ENCODE measurements at places on chromosomes 7 and 10. TPM values are rescaled to one million over a fixed set of nuclear protein-coding genes. Genes with fewer than 3 reads are reported as not detected.

DNA sequence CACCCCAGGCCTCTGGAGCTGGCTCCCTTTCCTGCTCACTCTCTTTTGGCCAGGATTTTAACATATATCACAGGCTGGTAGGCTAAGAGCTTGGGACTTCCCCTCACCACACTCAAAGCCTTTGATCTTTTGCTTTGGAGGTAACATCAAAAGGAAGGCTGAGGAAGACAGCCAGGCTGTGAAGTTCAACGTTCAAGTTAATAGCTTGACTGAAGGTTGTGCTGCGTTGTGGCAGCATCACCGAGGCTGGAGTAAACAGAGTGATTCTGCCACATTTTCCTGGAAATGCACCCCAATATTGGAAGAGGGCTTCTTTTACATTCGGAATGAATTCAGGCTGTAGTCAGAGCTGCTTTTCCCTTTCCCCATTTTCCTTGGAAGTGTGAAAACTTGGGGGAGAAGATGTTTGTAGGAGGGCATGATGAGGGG is 57.3 kb downstream of the TCF7L2 start:
- DNase-seq: no peak

COL26A1 gene
- total RNA-seq: not detected

COL28A1 gene
- not detected for total RNA-seq

- DNase-seq: no peak
These were observed 25.8 kb downstream of the ASZ1 start for GRCh38 chr7:117401293-117402002.

- DNase-seq: no peak
These were observed 442.0 kb downstream of the MDFIC start for GRCh38 chr7:115363916-115364315.

- DNase-seq: no peak
These were observed 52.9 kb downstream of the ZNF467 start for GRCh38 chr7:149720372-149721083.

DNA sequence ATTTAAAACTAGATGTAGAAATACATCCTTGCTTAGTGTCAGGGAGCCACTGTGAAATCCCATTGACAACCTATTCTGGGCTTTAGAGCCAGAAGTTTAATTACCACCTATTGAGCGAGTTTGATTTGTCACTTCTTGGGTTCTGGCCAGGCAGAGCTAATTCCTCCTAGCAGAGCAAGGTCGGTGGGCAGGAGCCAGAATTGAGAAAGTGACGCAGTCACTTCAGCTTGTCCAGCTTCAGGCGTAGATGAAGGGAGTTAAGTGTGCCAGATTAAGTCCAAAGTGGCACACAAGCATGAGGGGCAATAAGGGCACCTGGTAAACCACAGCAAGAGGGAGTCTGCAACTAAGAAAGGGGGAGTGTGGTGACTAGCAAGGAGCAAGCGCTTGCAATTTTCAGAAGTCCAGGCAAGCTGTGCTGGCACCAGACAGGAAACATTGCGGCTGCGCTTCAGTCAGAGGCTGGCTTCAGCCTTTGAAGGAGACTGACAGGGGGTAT is 119.4 kb downstream of the ST7 start:
- DNase-seq: no peak

CDK14 gene
- 1.7 TPM for total RNA-seq

DNA sequence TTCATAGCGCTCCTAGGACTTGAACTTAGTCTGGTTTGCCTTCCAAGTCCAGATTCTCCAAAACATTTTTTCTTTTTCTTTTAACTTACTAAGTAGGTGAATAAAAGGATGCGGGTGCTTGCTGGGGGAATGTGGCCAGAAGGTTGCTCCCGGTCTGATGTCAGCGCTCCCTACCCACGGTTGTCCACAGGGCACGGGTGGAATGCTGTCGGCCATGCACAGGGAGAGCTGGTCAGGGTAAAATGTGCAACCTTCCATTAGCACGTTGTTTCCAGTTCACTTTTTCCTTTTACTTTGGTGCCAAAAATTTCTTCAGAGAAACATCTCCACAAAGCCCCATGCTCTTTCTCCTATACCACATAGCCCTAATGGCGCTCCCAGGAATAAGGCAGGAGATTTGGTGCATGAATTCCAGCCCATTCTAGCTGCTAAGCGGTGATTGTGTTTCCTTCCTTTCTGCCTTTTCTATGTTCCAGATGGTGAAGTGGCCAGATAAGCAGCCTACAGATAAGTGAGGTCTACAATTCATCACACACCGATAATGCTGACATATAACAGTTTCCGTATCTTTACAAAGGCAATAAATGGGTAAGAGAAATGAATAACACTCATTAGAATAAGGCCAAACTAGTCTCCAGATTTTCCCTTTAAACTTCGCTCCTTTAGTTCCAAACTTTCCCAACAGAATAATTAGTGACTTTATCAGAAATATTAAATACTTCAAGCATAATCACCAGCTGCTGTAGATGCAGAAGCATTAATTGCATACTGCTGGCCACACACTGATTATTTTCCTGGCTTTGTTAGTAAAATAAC is 138.3 kb upstream of the FGFR2 start:
- no peak for DNase-seq

Measured in T-helper 17 cell (primary cell).